ENCODE measurements at places on chromosomes 5 and 9.

- no peak for DNase-seq
These were observed 140.0 kb downstream of the BARX1 start for GRCh38 chr9:93815135-93815534.

DNA sequence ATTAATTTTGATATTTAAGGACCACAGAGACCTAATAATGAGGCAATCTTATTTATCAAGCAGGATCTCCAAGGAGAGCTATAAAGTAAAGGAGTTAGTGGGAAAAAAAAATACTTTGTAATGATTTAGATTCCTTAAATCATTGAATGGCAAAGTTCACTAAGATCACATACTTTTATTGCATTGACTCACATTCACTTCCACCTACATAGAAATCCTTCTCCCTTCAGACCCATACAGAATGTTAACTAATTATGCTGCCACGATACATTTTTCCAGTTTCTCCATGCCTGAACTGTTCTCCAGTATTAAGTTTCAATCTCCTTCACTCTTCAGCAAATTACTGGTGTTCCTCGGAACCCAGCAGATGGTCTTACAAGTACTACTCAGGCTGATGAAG lies 388.7 kb downstream of the EFNA5 start:
- no peak for DNase-seq

DNA sequence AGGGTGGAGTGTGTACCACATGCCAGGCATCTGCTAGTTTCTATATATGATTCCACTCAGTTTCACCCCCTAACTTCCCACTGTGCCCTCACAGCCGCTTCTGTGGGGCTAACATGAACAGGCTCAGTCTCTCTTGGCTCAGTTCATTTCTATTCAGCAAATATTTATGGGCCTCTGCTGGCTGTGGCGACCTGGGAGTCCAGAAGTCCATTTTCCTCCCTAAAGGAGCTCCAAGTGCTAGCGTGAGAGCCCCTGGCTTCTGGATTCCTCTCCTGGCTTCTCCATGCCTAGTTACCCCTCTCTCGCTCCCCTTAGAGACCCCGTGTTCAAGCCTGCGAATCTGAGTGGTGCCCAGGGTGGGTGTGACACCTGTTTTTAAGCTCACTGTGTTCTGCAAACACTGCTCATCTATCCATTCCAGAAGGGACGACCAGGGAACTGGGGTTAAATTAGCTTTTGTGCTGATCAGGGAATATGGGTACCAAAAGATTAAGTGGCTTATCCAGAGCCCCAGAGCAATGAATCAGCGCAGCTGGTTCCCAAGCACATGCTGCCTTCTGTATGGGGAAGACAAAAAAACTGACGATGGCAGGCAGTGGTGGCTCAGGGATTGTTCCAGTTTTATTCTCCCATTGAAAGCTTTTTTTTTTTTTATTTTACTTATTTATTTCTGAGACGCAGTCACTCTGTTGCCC lies 57.6 kb downstream of the HMCN2 start:
- DNase-seq: no peak

DNA sequence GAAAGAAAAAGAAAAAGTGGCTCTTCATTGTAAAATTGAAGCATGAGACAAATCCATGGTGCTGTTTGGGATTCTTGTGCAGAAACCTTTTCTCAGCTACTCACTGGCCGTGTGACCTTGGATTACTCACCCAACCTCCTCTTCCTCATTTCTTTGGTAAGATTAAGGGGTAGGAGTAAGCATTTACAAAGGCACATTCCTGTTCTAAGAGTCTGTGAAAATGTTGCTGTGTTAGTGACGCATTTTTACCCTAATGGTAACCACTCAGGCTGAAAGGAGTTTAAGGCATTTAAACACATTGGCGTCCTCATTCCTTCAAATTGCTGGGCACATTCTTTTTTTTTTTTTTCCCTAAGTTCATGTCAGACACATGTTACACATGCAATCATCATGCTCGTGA lies 4.3 kb downstream of the RAI14 start:
- no peak for DNase-seq

GRCh38 chr5:142521706-142522105 lies 164.2 kb downstream of the FGF1 start:
- no peak for DNase-seq

GRCh38 chr5:136208916-136209315 lies 16.0 kb upstream of the SMIM32 start:
- DNase-seq: no peak

DNA sequence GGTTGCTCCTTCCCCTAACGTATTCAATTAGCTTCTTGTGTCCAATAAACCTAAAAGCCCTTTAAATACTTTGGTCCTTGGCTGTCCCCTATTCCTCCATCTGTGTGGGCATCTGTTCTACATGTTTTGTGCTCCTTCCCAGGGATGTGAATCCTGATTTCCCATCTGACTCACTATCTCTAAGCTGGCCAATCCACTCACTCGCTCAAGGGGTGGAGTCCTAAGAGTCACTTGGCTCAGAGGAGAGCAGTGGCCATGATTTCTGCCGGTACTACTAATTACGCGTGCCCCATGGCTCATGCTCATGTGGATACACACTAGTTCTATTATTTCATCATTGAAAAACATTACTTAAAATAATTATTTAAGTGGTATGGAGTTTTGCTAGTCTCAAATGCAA lies 89.6 kb downstream of the TAF11L14 start:
- no peak for DNase-seq

- no peak for DNase-seq
These were observed 383.6 kb downstream of the CCDC171 start for GRCh38 chr9:15936306-15936921.

- no peak for DNase-seq
These were observed 99.8 kb downstream of the SLC44A1 start for GRCh38 chr9:105344283-105344682.

- no peak for DNase-seq
These were observed 43.8 kb upstream of the CER1 start for GRCh38 chr9:14766299-14766698.

GRCh38 chr9:112091810-112092209 lies 83.3 kb downstream of the SUSD1 start:
- no peak for DNase-seq

DNA sequence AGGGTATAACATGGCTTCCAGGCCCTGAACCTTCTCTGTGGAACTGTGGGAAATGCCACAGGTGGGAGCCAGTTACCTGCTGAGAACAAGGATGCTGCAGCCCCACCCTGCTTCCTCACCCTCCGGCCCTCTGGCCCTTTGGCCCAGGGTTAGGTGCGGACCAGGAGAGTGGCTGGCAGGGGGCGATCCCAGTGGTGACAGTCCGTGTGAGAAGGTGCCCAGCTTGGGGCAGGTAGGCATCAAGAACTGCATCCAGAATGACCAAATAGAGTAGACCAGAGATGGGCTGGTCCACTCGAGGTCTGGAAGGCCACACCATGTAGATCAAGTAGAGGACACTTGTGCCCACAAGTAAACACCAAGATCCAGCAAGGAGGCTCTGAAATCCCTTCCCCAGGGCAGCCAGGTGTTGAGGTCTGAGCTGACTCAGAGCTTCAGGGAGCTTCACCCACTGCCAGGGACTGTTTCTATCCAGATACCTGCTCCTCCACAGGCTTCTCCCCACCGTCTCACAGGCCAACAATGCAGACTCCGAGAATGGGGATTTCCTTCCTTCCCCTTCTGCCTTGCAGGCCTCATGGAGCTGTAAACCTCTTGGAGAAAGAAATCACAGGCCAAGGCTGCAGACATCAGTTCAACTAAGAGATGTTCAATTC lies 61.4 kb upstream of the ZSWIM6 start:
- no peak for DNase-seq

Data from iPS DF 19.7 (cell line).